Suppressor macrophage treated with lipopolysaccharide for 1 hour (primary cell): ENCODE measurements at places on chromosomes 13 and 19.
A peak's percentile ranks its signal among the peaks of the same experiment; 100 is the strongest.

DNA sequence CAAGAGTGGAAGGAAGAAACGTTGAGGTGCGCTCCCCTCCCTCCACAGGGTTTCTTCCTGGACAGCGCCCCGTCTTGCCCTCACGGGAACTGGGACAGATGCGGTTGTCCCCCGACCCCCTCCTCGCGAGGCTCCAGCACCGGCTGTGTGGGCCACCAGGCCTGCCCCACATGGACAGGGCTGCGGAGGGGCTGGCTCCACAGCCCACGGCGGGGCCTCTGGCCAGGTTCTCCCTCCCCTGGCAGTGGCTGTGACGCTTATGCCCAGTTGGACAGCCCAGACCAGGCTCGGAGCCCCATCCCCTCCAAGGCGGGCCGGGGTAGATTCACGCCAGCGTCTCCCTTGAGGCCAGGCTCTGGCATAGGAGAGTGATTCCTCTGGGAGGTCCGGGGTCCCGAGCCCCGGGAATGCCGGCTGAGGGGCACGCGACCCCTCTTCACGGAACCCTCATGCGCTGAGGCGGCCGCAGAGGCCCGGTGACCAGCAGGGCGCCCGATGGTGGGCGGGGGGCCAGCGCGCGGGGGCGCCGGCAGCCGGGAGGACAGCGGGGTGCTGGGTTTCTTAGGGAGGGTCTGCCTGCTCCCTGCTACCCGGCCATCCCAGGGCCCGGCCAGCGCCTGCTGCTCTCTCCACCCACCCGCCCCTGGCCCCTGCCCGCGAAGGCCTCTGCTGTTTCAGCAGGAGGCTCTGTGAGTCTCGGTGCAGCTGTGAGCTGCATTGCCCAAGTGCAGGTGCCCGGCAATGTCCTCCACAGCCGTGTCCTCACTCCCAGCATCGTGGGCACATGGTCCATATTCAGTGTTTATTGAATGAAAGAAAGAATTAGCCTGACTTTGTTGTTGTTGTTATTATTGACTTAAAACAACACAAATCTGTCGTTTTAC, 20.3 kb upstream of the GAS6 start:
- DNase-seq, result no peak

DNA sequence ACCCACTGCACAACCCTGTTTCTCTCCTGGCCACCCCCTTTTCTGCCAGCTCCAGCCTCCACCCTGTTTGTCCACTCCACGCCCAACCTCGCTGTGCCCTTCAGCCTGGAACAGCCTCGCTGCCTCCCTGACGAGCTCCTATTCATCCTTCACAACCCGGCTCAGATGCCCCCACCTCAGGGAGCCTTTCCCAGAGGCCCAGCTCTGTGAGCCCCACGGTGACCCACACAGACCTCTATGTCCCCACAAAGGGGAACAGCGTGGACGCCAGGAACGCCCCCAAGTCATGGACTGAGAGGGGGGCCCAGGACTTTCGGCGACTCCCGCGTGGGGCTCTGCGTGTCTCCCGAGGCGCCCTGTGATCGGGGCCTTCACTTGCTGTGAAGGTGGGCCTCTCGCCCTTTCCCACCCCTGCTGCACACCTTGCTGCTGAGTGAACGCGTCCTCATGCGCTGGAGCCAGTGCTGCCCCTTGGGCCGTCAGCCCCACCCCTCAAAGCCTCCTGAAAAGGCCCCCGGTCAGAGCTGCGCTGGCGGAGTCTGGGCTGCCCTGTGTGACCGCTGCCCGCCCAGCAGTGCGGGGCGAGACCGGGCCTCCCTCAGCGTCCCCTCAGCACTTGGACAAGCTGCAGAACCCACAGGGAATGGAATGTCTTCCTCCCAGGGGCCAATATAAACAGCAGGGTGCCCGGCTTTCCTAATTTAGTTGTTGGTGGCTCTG, 40.0 kb downstream of the ADPRHL1 start:
- no peak for DNase-seq

DNA sequence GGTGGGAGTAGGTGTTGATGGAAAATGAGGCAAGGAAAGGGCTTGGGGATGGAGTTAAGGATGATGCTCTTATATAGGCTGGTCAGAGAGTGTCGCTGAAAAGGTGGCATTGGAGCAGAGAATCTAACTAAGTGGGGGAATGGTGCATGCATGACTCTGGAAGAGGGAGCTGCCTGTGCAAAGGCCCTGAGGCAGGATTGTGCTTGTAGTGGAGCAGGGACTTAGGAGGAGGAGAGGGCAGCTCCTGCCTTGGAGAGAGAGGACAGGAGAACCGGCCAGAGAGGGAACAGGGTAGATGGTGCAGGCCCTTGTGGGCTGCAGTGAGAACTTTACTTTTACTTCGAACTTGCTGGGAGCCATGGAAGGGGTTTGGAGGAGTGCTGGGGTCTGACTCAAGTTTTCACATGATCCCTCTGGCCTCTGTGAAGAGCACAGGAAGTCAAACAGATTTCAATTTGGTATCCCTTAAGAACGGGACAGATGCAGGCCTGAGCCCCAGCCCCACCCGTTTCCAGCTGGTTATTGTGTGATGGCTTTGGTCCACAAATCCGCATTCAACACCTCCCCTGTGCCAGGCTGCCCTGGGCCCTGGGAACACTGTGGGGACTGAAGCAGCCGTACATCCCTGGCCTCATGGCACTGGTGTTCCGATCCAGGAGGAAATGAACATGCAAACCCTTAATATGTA, 7.0 kb downstream of the AP2A1 start:
- no peak for DNase-seq

- DNase-seq, result no peak
Measured at GRCh38 chr13:54226876-54227275, 1198.3 kb downstream of the OLFM4 start.

GRCh38 chr13:70814684-70815083, 706.4 kb upstream of the KLHL1 start:
- no peak for DNase-seq

DNA sequence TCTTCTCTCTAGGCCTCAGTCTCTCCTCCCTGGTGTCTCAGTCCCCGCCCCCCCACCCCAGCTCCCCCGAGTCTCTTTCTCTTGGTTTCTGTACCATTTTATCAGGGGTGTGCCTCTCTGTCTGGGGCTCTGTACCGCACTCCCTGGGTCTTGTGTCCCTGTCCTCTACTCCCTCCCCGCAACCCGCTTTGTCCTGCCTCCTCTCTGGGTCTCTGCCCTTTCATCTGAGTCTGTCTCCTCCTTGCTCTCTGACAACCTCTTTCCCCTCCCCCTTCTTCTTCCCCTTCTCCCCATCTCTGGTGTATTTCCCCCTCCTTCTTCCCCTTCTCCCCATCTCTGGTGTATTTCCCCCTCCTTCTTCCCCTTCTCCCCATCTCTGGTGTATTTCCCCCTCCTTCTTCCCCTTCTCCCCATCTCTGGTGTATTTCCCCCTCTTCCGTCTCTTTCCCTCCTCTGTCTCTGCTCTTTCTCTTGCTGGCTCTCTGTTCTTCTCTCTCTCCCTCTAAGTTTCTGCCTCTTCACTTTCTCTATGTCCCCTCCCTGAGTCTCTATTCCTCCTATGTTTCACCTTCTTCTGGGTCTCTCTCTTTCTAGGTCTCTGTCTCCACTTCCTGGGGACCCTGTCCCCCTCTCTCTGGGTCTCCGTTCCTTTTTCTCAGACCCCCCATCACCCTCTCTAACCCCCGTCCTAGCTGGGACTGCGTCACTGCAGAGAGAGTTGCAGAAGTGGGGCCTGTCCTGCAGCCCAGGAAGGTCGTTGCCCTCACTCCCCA, 2.2 kb upstream of the KCNC3 start:
- peak; percentile 56 for DNase-seq

DNA sequence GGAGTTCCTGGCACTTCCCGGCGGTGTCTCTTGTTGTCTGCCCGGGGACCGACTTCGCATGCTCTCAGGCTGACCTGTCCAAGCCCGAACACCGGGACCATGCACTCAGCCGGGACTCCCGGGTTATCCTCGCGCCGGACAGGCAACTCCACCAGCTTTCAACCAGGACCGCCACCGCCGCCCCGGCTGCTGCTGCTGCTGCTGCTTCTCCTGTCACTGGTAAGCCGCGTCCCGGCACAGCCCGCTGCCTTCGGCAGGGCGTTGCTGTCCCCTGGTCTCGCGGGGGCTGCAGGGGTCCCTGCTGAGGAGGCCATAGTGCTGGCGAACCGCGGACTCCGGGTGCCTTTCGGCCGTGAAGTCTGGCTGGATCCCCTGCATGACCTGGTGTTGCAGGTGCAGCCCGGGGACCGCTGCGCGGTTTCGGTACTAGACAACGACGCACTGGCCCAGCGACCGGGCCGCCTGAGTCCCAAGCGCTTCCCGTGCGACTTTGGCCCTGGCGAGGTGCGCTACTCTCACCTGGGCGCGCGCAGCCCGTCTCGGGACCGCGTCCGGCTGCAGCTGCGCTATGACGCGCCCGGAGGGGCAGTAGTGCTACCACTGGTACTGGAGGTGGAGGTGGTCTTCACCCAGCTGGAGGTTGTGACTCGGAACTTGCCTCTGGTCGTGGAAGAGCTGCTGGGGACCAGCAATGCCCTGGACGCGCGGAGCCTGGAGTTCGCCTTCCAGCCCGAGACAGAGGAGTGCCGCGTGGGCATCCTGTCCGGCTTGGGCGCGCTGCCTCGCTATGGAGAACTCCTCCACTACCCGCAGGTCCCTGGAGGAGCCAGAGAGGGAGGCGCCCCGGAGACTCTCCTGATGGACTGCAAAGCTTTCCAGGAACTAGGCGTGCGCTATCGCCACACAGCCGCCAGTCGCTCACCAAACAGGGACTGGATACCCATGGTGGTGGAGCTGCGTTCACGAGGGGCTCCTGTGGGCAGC, 661 bp downstream of the FREM2 start:
- no peak for DNase-seq

DNA sequence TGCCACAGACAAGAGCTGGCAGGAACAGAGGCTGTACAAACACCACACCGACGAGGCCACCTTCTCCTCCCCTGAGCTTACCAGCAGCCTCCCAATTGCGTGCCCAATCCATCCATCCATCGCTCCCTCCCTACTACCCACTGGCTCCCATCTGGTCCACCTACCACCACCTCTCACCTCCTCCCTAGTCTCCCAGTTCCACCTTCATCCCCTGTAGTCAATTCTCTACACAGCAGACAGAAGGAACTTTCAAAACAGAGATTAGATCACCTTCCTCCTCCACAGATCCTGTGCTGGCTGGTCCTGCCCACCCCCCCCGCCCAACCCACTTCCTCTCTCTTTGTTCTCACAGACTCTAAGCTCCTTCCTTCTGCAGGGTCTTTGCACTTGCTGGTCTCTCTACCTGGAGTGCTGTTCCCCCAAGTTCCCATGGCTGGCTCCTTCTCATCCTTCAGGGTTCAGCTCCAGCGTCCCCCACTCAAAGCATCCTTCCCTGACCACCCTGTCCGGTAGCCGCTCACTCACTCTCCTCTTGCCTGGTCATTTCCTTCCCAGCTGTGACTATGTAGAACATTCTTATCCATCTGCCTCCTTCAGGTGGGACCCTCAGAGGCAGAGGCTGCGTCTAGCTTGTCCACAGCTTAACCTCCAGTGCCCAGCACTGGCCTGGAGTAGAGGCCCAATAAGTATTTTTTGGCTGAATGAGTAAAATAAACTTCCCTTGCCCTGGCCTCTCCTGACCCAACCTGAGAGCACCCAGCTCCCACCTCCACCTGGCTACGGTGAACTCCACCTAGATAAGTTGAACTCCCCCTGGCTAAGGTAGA, 23.0 kb downstream of the PIN1 start:
- DNase-seq, result no peak

- DNase-seq, result no peak
Measured at GRCh38 chr19:41802770-41803169, 6.4 kb downstream of the CEACAM3 start.

DNA sequence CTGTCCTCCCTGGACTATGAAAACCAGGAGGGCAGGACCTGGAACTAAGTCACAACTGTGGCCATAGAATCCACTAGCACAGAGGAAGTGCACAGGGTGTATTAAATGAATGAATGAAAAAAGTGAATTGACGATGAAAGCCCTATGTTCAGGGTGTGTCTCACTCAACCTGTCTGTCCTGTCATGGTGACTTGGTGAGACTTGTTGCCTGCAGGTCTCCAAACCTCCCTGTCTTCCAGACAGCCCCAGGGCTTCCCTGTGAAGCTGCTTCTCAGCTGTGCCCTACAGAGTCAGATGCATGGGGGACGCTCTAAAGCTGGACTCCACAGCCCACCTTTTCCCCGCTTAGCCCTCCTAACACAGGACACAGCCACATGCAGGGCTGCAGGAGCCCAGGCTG, 4.8 kb upstream of the IGFL1 start:
- DNase-seq, result no peak

- no peak for DNase-seq
Measured at GRCh38 chr13:74743992-74744391, 609.8 kb upstream of the KLF12 start.

- peak; percentile 48 for DNase-seq
Measured at GRCh38 chr19:55619286-55619685, 5.1 kb downstream of the ZNF784 start.

DNA sequence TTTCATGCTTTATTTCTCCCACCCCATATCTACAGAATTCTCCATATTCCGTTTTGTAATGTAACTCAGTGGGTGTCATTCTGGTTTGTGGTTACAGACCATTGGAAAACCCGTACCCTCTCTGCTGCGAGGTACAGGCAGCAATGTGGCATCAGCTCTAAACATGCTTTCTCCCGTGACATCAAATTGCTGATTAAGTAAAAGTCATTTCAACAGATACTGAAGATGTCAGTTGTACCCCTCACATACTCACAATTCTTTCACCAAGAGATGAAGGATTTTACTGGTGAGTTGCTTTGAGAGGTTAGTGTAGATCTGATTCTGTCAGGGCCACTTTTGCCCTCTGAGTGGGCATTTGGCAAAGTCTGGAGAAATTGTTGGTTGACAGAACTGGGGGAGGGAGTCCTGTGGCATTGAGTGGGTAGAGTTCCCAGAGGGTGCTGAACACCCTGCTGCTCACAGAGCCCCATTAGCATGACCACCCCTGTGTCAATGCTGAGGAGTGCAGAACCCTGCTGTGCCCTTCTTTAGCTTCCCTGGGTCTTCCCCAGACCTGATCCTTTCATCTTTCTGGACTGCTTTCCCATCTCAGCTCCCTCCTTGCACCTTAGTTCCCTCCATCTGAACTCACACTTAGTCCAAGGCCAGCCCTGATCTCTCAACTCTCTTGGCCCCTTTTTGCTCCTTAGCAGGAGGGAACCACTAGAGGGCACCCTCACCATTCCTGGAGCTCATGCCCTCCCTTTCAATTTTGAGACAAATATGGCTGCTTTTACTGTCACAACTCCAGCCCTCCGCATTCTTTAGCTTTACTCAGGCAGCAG, 39.9 kb upstream of the CEACAM8 start:
- DNase-seq, result peak; percentile 65

- DNase-seq, result no peak
Measured at GRCh38 chr19:53055117-53055516, 10.6 kb downstream of the ERVV-2 start.

- DNase-seq, result peak; percentile 50
Measured at GRCh38 chr19:11196406-11197287, 698 bp downstream of the KANK2 start.

GRCh38 chr13:51451134-51451466, 1.7 kb downstream of the INTS6 start:
- DNase-seq, result peak; percentile 19

- no peak for DNase-seq
Measured at GRCh38 chr19:28008695-28009094, 1204.3 kb downstream of the UQCRFS1 start.

DNA sequence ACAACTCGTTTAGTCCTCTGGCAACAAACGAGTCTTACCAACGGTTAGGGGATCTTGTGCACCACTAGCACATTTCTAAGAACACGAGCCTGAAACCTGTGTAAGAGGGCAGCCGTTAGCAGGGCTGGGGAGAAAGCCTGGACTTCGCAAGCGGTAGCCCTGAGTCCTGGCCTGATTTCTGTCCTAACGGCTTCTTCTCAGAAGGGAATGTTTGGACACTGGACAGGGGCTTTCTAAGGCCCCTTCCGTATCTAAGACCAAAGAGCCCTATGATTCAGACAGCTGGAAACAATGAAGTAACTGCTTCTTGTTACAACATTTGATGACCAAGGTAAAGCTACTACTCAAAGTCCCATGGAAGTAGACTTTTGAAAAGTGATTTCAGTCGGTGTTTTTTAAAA, 2.2 kb downstream of the ANKRD10 start:
- DNase-seq, result peak; percentile 93
